ENCODE measurements at places on chromosomes 2 and 18. TPM values are rescaled to one million over a fixed set of nuclear protein-coding genes. Genes with fewer than 3 reads are reported as not detected.

ASB18 gene
- 46.1 TPM for total RNA-seq

DNA sequence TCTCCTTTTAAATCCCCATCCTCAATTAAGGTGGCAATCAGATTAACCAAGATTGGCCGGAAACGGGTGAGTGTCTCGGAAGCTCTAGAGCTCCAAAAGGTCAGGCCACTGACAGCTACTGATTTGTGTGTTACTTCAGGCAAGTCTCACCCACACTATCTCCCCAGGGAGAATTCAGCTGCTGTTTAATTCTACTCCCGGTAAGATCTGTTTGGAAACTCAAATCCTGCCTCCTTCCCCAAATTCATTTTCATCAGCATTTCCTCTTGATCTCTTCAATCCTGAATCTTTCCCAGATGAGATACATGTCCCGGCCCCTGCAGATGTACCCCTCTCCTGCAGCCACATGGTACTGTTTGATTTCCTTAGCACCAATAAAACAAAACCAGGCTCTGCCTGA lies 34.9 kb downstream of the EFR3B start:
- H3K4me3 ChIP-seq: no peak overlapping the region
- peak overlapping the region; percentile 76 for H3K27ac ChIP-seq
- no peaks in the 10 kb centered on the region for H3K36me3 ChIP-seq
- DNase-seq: no peak

CHST9 gene
- total RNA-seq: 3.3 TPM

GRCh38 chr2:191226196-191226595 lies 19.0 kb upstream of the MYO1B start:
- DNase-seq: peak; percentile 30
- H3K27ac ChIP-seq: peak overlapping the region; percentile 30
- no peaks in the 10 kb centered on the region for H3K36me3 ChIP-seq

FIGN gene
- total RNA-seq: 12.0 TPM

CRYGD gene
- total RNA-seq: not detected

GRCh38 chr2:233801357-233802131 lies 23.4 kb downstream of the MROH2A start:
- H3K27me3 ChIP-seq: peaks cover 4% of the 10 kb centered on the region
- no peaks in the 10 kb centered on the region for H3K4me1 ChIP-seq
- no peaks in the 10 kb centered on the region for H3K36me3 ChIP-seq
- no peak for DNase-seq
- no peak overlapping the region for H3K27ac ChIP-seq
- no peak overlapping the region for H3K4me3 ChIP-seq

GMPPA gene
- 20.0 TPM for total RNA-seq

RAPH1 gene
- total RNA-seq: 16.5 TPM

MTA3 gene
- total RNA-seq: 21.1 TPM

PARD6G gene
- 1.9 TPM for total RNA-seq

DNA sequence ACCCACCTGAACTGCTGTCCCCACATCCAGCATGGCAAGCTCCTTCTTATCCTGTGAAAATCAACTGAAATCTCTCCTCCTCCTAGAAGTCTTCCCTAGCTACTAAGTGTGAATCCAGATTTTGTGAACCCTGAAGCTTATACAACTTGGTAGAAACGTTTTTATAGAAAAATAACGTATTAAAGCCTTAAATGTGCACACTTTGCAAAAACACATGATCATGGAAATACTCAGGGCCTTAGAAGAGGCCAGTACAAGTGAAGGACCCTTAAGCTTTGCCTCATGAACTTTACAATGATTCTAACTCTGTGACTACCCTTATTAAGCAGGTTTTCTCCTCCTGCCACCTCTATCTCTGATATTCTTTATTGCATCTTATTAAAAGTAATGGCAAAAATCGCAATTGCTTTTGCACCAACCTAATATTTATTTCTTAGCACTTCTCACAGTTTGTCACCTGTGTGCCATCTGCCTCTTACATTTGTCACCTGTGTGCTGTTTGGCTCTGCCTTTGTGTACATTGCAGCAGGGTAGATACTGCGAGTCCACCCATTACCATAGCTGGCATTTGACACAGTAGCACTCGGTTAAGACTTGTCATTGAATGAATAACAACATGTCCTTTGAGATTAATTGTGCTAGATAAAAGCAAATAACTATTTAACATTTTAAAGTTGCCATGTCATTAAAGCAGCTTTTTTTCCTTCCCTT lies 42.2 kb downstream of the FRZB start:
- H3K27me3 ChIP-seq: no peaks in the 10 kb centered on the region
- H3K36me3 ChIP-seq: no peaks in the 10 kb centered on the region
- no peaks in the 10 kb centered on the region for H3K4me1 ChIP-seq
- H3K4me3 ChIP-seq: no peak overlapping the region

DNA sequence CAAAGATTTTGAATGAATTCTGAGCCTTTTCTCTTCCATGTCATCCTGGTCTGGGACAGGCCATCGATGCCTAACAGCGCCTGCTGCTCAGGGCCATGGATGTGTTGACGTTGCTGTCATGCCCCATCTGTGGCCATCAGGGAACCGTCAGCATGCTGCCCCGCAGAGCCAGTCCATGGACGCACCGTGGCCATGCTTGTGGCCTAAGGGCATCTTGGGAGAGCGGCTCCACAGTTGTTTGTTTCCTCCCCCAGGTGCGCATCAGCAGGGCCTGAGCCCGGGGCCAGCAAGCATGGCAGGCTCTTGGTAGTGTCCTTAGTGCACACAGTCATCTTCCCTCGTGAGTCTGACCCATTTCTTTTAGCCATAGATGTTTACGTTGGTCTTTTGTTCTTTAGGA lies 142.7 kb downstream of the VAPA start:
- H3K4me1 ChIP-seq: peaks cover 69% of the 10 kb centered on the region
- H3K36me3 ChIP-seq: no peaks in the 10 kb centered on the region
- H3K27ac ChIP-seq: no peak overlapping the region
- DNase-seq: no peak

DNA sequence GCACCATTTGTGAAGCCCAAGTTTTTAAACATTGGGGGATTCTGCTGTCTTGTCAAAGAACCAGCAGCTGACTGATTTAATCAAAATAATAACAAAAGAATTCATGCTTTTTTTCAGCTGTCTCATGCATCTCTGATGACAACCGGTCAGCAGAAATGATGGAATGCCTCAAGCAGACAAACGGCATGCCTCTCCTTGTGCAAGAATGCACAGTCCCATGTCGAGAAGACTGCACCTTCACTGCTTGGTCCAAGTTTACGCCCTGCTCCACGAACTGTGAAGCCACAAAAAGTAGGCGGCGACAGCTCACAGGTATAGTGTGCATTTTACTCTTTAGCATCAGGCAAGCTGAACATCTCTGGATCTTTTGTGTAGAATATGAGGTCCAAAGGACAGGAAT lies 558.8 kb upstream of the HNMT start:
- H3K36me3 ChIP-seq: no peaks in the 10 kb centered on the region
- H3K4me3 ChIP-seq: no peak overlapping the region
- H3K27ac ChIP-seq: no peak overlapping the region
- no peaks in the 10 kb centered on the region for H3K4me1 ChIP-seq
- DNase-seq: no peak

DNA sequence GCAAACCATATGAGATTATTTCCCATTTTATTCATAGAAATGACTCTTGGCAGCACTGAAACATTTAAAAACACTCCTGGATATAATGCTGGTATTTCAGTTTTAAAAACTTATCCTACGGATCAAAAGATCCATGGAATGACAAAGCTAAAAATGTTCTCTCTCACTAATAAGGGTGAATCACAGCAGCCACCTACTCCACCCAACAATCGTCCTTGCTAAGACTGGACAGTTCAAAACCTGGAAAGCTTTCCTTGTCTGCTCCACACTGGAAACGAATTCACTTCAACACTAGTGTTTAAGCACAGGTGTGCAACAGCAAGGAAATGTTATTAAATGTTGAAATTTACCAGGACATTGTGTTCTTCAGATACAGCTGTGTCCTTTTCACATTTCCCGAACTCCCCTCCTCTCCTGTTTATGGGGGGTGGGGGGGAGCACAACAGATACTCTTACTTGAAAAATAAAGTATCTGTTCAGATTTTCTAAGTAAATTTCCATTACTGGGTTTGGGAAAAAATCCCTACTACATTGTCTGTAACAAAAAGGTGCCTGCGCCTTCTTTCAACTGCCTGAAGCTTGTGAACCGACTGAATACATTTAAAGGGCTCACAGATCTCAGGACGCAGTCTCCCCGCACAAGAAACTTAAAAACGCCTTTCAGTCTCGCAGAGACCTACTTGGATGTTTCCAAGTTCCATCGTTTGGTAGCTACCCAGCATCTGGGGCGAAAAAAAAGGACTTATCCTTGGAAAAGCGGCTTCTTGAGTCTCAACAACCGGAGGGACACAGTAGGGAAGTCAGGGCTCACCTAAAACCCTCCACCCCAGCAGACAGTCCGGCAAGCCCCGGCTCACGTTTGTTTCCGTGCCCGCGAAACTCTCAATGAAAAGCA lies 1.3 kb downstream of the YWHAQ start:
- peak overlapping the region; percentile 98 for H3K27ac ChIP-seq
- no peaks in the 10 kb centered on the region for H3K27me3 ChIP-seq
- no peak for DNase-seq
- H3K4me3 ChIP-seq: peak overlapping the region; percentile 68
- H3K36me3 ChIP-seq: no peaks in the 10 kb centered on the region

SERPINB3 gene
- total RNA-seq: not detected

LCT gene
- not detected for total RNA-seq

SP110 gene
- 15.0 TPM for total RNA-seq

DNA sequence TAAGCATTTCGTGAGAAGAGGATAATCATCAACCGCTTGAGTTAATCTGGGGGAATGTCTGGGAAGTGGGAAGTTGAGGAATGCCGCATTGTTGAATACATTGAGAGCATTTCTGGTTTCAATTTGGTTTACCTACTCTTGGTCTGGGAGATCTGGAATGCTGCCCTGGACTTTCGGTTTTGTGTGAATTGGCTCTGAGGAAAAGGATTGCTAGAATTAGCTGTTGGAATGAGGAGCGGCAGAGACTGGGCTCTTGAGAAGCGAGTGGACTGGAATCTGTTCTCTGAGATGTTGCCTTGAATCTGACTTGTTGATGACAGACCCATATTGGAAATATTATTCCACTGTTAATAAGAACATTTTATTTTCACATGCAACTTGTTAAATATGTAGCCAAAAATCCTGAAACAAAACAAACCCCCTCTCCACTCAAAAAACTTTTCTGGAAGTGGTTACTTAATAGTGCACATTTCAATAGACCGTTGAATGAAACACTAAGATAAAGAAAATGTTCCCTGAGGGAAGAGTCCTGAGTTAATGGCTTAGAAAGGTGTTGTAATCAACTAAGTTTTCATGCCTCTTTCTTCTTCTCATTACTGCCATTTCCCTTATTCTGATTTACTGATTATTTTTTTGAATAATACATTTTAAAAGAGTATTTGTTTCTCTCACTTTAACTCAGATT lies 50.8 kb downstream of the PTPRM start:
- H3K27ac ChIP-seq: peak overlapping the region; percentile 67
- H3K36me3 ChIP-seq: no peaks in the 10 kb centered on the region
- DNase-seq: no peak
- H3K27me3 ChIP-seq: no peaks in the 10 kb centered on the region
- H3K4me1 ChIP-seq: peaks cover 16% of the 10 kb centered on the region

FAM110C gene
- total RNA-seq: 3.0 TPM

DNA sequence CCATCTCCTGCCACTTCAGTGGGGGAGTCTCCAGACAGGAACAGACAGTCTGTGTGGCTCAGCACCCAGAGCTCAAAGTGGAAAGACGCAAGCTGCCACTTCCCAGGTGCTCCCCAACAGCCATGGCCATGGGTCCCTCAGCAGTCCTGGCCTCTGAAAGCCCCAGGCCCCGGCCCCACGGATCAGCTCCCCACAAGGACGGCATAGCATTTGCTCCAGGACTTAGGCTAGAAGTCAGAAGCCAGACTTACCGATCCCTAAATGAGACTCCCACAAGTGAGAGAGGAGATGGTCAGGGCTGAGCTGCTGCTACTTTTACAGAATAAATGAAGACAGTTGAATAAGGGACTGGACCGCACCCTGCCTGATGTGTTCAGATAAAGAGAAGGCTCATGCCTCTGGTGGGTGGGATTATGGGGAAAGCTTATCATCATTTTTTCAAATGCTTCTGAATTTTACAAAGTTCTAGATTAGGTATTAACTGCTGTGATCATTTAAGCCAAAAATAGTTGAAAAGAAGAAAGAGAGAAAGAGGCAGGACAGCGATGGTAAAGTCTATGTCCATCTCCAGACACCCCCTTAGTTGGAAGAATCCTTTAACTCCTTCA lies 50.5 kb downstream of the ADD2 start:
- no peak overlapping the region for H3K27ac ChIP-seq
- no peaks in the 10 kb centered on the region for H3K4me1 ChIP-seq
- no peak overlapping the region for H3K4me3 ChIP-seq
- no peak for DNase-seq

DNA sequence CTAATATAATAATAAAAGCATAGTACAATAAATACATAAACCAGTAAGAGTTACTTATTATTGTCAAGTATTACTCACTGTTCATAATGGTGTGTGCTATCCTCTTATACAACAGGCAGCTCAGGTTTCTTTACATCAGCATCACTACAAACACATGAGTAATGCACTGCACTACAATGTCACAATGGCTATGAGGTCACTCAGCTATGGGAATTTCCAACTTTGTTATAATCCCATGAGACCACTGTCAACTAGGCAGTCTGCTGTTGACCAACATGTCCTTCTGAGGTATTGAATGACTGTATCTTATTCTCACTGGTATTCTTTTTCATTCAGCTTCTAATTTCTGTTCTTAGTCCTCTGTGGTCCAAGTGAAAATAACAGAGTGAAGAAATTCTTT lies 250.4 kb upstream of the DSEL start:
- no peaks in the 10 kb centered on the region for H3K36me3 ChIP-seq
- H3K4me1 ChIP-seq: no peaks in the 10 kb centered on the region
- no peaks in the 10 kb centered on the region for H3K27me3 ChIP-seq
- H3K27ac ChIP-seq: no peak overlapping the region
- DNase-seq: no peak
- no peak overlapping the region for H3K4me3 ChIP-seq

DNA sequence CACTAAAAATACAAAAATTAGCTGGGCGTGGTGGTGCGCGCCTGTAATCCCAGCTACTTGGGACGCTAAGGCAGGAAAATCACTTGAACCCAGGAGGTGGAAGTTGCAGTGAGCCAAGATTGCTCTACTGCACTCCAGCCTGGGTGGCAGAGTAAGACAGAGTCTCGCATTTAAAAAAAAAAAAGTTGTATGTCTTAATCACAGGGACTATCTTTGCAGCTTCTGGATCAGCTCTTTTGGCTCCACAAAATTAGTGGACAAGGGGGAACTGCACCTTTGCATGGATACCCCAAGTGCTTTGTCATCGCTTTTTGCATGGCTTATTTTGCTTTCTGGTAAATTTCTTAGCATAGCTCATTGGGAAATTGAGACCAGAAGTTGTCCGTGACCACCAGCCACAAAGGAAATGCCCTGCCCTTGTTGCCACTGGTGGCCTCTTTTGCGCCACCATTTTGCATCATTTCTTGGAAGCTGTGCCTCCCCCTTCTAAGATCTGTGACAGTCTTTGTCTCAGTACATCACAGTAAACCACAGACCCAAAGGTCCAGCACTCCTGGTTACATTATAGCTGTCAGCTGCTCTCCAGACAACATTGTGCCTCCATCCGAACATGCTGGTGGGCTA lies 43.9 kb upstream of the PCBP1 start:
- no peaks in the 10 kb centered on the region for H3K27me3 ChIP-seq
- no peak overlapping the region for H3K4me3 ChIP-seq
- no peak for DNase-seq
- H3K36me3 ChIP-seq: no peaks in the 10 kb centered on the region
- peaks cover 22% of the 10 kb centered on the region for H3K4me1 ChIP-seq
- peak overlapping the region; percentile 84 for H3K27ac ChIP-seq

Measured in heart right ventricle (tissue), 16 donors.